AG09319 (cell line): ENCODE measurements at places on chromosomes 13 and 19.

DNA sequence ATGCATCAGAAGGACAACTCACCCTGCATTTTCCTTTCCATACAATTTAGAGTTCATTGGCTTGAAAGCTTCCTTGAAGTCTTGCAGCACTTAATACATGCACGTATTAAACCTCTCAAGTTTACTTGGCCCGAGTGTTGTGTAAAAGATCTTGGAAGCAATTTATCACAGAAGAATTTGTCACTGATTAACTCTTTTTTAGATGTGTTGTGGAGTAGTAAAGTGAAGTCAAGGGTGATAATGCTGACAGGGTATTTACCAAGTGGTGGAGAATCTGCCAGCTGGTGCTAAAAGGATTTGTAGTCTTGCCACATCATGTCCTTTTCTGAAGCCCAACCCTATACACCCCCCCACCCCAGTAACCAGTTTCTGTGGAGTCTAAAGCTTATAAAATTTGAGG is 421.0 kb upstream of the MIR17HG start:
- no peak for DNase-seq

DNA sequence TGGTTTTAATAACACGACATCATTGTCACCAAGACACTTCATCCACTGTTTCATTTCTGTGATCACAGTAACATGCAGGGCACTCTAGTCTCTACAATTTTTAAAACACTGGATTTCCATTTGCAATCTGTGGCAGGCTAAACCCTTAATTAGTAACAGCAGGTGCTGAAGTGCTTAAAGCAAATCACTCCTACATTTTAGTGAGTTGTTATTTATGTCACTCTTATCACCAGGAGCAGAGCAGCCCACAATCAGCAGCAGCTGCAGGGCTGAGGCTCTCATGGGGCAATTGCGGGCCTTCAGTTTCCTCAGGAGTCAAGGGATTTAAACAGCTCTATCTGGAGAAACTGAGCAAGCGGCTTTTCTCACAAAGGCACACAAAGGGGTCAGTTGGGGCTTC is 1.6 kb downstream of the SOHLH2 start:
- DNase-seq = no peak

GRCh38 chr13:60583911-60584753 is 187.1 kb downstream of the TDRD3 start:
- peak; percentile 59 for DNase-seq

DNA sequence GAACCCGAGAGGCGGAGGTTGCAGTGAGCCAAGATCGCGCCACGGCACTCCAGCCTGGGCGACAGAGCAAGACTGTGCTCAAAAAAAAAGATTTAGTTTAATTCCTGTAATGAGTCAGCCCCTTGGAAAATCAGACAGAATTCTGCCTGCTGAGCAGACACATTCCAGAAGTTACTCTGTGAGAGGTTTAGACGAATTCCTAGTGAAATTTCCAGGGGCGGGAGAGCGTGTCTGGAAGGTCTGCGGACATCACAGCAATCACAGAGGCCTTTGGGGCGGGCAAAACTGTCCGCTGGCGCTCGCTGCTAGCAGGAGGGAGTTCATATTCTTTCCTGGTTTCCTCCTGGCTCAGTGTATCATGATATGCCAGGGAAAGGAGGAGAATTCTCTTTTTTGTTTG is 17.5 kb downstream of the MISP start:
- peak; percentile 54 for DNase-seq

DNA sequence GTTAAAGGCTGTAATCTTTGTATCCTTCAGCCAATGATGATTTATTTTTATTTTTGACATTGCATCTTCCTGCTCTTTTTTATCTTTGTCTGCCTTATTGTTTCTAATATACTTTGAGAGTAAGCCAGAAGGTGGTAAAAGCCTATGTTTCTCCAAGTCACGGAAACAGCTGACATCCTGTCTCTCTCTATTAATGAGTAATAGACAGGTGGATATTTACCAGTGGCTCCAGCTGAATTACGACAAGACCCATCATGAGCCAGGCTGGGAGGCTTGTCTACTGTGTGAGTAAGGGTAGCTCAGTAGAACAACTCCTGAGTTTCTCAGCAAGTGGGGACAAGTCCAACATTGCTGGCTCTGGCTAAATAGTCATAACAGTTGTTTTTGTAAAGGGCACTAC is 166.6 kb downstream of the NDFIP2 start:
- no peak for DNase-seq

DNA sequence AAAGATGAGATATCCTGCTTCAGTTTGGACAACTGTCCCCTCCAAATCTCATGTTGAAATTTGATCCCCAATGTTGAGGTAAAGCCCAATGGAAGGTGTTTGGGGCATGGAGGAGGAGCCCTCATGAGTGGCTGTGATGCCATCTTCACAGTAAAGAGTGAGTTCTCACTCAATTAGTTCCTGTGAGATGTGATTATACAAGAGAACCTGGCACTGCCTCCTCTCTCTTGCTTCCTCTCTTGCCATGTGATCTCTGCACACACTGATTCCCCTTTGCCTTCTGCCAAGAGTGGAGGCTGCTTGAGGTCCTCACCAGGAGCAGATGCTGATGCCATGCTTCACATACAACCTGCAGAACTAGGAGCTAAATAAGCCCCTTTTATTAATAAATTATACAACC is 86.9 kb downstream of the HSPH1 start:
- no peak for DNase-seq

DNA sequence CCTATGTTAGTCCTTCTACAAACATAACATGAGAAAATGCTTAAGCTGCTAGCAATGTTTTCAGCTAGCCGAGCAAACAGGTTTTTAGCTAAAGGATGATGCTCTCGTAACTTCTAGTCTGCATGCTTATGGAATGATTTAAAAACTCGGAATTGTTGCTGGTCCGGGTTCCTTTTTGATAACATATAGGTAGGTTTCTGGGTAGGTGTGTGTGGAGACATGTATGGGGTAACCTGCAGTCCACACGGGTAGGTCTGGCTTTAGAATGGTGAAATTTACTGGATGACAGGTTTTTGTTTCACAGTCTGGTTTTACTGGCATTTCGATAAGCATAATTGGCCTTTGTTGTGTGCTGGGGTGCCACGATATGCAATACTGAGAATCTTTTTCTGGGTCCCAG is 4.4 kb downstream of the ZNF813 start:
- no peak for DNase-seq

- no peak for DNase-seq
These were observed 76.6 kb upstream of the SPATA13 start for GRCh38 chr13:24083722-24084421.

GRCh38 chr13:100075700-100076587 is 12.9 kb upstream of the PCCA start:
- DNase-seq = no peak

DNA sequence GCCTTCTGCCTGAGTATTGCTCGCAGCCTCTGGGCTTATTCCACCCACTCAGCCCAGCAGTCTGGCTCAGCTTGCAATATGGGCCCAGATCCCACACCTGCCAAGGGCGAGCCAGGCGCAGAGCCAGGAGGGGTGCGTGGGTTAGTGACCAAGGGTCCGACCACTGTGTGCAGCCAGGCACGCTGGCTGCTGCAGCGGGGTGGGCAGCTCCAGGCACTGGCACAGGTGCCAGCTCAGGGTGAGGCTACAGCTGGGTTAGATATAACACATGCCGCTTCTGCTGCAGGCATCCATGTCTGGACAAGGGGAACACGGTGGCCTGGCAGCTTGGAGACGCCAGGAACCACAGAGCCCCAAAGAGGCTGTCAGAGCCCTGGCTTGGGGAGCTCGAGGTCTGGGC is 12.6 kb upstream of the URAD start:
- DNase-seq = no peak

- no peak for DNase-seq
These were observed 11.2 kb downstream of the KRTDAP start for GRCh38 chr19:35478794-35479677.

- DNase-seq = no peak
These were observed 16.3 kb downstream of the PPFIA3 start for GRCh38 chr19:49135686-49136085.

DNA sequence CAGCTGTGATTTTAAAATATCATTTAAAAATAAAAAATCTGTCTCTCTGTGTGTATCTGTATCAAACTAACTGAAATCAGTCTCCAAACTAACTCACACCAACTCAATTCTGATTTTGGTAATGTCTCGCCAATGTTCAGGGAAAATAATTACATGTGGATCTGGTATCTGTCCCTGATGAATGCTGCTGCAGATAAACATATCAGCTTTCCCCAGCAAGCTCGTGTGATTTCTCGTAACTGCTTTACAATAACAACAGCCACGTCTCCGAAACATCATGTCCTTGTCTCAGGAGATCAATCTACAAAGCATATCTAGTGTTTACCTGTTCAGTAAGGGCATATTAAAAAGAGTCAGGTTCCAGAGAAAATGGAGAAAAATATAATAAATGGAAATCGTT is 129.0 kb downstream of the IRS2 start:
- no peak for DNase-seq

GRCh38 chr13:33793726-33794125 is 24.2 kb upstream of the RFC3 start:
- no peak for DNase-seq

DNA sequence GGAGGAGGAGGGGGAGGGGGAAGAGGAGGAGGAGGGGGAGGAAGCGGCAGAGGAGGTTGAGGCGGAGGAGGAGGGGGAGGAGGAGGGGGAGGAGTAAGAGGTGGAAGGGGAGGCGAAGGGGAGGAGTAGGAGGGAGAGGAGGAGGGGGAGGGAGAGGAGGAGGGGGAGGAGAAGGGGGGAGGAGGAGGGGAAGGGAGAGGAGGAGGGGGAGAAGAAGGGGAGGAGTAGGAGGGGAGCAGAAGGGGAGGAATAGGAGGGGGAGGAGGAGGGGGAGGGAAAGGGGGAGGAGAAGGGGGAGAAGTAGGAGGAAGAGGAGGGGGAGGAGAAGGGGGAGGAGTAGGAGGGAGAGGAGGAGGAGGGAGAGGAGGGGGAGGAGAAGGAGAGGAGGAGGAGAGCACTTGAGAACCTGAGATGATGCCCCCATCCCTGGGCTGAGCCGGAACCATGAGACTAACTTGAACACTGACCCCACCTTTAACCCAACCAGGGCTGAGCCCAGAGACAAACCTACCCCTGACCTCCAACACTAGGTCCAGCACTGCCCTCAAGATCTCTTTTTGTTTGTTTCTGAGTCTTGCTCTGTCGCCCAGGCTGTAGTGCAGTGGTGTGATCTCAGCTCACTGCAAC is 12.6 kb downstream of the ABCA7 start:
- DNase-seq = no peak

DNA sequence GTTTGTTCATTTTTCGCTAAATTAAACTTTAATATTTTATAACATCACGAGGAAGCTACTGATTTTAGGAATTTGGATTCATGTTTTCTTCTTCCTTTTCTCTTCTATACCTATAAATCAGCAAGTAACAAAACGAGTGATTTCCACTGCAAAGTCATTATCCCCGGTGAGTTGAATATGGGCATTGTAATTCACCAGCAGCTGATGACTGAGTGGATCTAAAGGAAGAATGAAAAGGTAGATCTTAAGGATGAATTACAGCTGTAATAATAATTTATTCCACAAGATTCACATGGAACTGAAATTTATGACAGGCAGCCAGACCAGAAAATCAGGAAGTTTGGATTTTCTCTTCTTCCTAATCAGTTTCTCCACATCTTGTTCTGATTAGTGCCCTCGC is 111.4 kb downstream of the GPC6 start:
- DNase-seq = no peak

DNA sequence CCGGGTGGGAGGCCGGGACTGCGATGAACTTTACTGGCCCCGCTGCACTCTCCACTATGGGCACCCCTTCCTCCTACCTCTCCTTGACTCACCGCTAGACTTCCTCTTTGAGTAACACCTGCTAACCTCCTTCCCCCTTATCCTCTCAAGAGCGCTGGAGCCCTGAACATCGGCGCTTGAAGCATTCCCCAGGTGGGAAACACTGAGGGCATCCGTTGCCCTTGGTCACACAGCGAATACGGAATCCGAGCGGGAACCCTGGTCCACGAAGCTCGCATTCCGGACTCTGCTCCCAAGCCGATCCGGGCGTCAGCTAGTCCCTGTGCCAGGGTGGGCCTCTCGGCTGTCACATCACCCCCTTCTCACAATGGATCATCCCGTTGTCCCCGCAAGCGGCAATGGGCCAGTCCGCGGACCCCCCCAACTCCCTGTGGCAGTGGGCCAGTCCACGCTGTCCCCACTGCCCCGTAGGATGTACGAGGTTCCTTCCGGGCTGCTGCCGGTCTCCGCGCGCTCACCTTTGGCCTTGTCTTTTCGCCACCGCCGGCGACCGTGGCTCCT is 4.2 kb downstream of the LIPE start:
- DNase-seq = no peak

GRCh38 chr13:109821103-109821502 is 34.7 kb upstream of the IRS2 start:
- DNase-seq = no peak

DNA sequence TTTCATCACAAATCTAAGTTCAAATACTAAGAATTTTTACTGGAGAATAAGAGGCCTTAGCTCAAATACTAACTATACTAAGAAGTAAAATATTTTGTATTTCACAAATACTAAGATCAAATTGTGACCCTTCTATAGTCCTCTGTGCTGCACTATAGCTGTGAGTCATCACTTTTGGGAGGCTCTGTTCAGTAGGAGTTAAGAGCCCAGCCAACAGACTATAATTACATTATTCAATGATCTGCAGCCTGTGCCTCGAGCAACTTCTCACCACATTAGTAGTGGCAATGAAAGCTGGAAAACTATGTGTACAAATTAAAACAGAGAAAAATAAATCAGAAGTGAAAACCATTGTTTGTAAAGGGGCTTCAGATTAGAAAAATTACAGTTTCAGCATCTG is 147.3 kb upstream of the GPC6 start:
- no peak for DNase-seq

- DNase-seq = no peak
These were observed 26.6 kb upstream of the CALM3 start for GRCh38 chr19:46574533-46574932.

DNA sequence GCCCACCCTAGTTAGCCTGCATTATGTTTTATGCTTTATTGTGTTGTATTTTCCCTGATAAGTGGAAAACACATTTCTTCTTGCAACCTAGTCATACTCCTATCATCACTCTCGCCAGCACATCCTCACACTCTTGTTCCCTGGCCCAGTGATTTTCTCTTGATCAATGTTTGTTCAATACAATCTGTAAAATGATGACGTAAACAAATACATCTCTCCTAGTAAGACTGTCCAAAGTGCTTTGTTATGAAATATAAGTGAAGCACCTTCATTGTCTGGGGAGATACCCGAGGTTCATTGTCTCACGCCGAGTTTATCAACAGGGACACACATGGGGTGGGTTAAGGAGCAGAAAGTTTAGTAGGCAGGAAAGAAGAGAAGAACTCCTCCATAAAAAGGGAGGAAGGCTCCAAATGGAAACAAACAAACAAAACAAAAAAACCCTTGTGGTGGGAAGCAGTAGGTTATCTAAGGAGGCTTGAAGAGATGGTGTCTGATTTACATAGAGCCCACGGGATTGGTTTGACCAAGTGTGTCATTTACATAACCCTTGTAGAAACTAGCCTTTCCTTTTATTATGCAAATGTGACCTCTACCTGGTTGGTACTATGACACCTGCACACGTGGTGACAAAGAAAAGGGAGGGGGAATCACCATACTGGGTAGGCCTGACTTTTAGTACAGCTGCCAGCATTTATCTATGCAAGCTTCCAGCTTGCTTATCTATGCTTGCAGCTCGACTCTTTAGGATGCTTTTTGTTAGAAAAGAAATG is 1317.9 kb upstream of the SPRY2 start:
- DNase-seq = no peak
